Stimulated activated CD8-positive, alpha-beta memory T cell treated with anti-CD3 and anti-CD28 coated beads, Interleukin-12 subunit alpha, Interleukin-12 subunit beta, amount 100 ng/mL, for 4 hours (primary cell): ENCODE measurements at places on chromosomes 5 and 9.

GRCh38 chr5:153865016-153865415 lies 173.7 kb downstream of the FAM114A2 start:
- DNase-seq = no peak

DNA sequence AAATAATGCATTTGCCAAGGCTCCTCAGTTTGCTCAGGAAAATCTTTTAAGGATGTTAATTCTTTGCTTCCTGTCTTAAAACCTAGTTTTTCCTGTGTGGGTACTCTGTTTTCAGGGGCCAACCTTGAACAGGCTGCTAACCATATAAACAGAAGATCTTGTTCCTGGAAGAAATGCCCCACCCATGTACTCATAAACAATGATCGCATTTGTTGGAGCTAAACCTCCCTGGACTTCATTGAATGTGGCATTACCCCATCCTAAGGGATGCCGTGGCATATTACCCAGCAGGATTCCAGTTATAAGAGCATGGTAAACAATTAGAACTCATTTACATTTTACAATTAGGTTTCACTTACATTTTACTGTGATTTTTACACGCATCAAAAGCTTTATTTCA lies 436.0 kb downstream of the ZNF608 start:
- no peak for DNase-seq

- DNase-seq = no peak
These were observed 1019.8 kb upstream of the CDH18 start for GRCh38 chr5:21007781-21008180.

DNA sequence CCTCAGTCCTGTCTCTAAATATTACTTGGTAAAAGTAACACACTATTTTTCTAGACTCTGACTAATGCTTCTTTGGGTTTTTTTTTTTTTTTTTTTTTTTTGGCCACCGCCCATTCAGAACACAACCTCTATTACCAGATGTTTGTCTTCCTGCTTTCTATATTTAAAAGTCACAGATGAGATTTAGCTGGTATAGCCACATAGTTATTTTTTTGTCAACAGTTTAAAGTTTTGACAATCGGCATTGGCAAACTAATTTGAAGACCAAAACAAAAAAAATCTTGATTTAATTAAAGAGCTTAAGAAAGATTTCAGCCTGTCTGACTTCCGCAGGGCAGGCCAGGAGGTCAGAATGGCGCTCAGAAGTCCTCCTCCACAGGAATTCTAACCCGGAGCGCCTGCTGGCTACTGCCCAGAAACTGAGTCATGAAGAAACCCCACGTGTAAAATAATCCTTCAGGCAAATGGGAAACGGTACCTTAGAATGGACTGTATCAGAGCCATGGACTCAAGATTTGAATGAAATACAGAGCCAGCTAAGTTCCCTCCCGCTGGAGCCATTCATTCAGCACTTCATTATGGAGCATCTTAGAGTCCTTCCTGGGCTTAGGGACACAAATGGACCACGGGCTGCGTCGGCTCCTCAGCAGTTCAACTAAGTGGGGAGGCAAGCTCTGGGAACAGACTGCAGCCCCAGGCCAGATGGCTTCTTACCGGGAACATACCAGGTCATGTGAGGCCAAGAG lies 55.6 kb downstream of the PTPDC1 start:
- DNase-seq = no peak

DNA sequence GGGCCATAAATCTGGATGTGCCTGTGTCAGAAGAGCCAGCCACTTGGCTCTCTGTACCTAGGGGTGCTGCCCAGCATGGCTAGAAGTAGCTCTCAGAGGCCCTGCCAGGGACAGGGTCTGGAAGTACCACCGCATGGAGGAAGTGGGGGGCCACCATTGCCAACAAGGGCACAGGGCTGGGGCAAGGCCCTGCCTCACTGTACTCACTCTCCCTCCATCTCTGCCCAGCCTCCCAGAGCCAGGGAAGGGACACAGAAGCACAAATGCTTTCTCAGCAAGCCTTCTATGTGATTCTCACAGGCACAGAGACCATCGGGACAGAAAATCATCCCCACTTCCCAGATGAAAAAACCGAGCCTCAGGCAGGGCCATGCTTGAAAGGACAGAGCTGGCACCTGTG lies 138.1 kb downstream of the C5orf15 start:
- DNase-seq = no peak

DNA sequence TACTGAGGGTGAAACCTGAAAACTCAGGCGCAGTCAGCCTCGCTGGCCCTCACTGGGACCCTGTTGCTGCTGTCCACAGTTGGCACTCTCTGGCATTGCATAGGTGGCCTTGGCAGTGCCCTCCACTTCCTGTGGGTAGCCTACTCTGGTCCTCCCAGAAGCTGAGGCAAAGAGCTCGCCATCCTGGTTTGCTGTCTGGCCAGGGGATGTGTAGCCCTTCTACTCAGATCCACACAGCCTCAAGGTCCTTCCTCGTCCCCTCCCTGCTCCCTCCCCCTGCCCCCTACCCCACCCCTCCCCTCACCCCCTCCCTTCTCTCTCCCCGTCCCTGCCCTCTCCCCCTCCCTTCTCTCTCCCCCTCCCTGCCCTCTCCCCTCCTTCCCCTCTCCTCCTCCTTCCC lies 176.0 kb downstream of the OLFM1 start:
- DNase-seq = no peak

- no peak for DNase-seq
These were observed 233.3 kb upstream of the DAP start for GRCh38 chr5:10994091-10994986.

DNA sequence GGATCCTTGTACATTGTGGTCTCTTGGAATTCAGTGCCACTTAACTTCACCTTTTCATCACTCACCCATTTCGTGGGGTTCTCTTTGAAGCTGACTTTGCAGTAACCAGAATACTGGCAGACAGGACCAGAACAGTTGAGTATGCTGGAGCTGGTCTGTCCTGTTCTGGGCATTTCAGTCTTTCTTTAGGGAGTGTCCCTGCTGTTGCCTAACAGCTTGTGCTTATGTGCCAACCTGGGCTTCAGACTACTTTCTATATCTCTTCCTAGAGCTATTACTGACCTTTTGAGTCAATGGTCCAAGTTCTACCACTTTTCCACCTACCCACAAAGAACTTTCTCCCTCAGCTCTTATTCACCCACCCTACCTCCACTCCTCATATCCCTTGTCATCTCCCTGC lies 10.0 kb upstream of the INSL6 start:
- DNase-seq = no peak

DNA sequence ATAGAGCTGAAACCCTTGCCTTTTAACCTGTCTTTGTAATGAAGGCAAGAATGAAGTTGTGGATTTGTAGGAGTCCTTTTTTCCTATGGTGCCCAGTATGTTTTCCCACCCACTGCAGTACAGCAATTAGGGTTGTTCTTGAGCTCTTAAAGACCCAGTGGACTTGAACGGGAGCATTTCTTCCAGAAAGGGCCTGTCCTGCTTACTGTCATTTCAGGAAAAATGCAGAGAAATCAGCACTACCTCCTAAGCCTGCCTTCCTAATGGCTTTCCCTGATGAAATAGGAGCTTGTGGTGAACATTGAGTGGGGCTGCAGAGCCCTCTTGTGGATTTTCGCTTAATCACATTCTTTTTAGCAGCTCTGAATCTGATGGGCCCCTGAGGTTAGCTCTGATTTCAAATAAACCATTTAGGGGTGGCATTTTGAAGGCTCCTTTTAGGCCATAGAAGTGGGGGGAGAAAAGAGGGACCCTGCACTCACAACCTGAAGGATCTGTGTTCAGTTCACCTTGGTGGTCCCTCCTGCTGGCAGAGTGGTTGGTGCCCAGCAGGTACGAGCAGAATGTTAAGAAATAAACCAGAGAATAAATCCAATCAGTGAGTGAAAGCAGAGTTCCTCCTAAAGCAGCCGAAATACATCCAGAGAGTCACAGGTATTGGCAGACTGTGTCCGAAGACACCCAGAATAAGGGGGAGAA lies 188.0 kb upstream of the KLF9 start:
- peak; percentile 8 for DNase-seq

- DNase-seq = no peak
These were observed 6.4 kb downstream of the OR2V1 start for GRCh38 chr5:181124526-181124925.

GRCh38 chr5:98827161-98827560 lies 53.7 kb downstream of the RGMB start:
- DNase-seq = no peak

- DNase-seq = no peak
These were observed 5.5 kb upstream of the MRPS2 start for GRCh38 chr9:135494791-135495559.

DNA sequence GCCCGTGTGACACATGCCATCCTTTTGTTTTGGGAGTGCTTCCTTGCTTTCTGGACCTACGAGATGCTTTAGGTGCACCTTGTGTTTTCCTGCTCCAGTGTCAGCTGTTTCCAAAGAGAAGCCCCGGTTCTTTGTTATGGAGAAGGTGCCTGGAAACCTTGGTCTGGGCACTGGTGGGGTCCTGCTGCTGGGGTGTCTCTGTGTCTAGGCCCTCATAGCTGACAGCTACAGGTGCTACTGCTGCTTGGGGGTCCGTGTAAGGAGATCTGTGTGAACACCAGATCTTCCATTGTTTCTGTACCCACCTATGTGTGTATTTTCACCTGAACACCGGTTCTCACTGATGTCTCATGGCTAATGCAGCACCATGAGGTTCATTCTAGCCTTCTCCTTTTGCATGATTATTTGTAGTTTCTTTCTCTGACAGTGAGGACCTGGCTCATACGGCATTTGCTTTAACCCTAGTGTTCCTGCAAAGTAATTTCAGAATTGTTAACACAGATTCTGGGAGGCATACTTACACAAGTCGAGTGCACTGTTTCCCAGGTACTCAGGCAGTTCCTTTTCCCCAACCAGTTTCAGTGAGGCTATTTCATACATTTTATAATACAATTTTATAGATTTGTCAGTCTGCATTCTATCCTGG lies 13.2 kb upstream of the FAM120AOS start:
- no peak for DNase-seq

DNA sequence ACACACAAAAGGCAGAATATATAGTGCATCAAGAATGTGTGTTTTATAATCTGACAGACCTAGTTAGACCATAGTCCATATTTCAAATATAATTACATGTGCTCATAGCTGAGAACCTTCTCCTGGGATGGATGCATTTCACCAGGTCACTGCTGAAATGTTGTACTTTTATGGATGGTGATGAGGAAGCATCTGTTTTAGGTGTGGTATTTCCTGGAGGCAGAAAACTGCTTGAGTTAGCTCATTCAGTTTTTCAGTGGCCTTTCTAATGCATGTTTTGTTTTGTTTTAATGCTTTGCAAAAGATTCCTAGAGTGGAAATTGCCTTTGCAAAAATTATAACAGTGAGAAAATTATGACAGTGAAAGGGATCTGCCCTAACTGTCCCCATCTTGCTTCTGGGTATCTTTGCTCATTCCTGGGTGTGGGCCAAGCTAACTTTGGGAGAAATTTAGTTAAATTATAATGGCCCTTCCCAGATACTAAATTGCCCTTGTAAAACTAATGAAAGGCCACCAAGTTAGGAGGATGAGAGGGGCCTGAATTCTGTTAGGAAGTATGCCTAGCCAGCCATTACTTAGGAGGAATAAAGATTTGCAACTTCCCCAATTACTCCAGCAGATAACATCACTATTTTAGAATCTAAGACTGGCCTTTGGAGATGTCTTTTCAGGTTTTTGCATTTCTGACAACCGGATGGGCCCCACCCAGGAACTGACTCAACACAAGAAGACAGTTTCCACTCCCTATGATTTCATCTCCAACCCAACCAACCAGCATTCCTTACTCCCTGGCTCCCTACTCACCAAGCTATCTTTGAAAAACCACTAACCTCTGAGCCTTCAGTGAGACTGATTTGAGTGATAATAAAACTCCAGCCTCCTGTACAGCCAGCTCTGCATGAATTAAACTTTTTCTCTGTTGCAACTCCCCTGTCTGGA lies 7.0 kb upstream of the IL12B start:
- DNase-seq = peak; percentile 10

GRCh38 chr5:174903172-174903732 lies 178.9 kb downstream of the MSX2 start:
- DNase-seq = no peak

- DNase-seq = no peak
These were observed 1.2 kb downstream of the CCNH start for GRCh38 chr5:87411586-87411972.

DNA sequence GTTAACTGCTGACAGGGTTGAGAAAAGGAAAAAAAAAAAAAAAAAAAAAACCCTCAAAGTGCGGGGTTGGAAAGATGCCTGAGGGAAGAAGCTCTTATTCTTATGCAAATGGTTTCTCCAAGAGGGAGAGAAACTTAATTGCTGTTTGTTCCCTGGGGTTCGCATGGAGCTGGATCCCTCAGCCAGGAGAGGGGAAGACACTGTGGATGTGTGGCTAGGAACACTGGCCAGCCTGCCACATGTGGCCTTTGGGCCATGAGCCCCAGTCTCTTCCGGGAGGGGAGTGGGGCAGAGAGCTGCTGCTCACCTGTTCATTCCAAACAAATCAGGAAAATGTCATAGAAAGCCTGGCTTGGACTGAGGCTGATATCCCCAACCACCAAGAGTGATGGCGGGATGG lies 9.4 kb upstream of the SCGB3A2 start:
- no peak for DNase-seq

GRCh38 chr9:92483627-92484545 lies 1.6 kb upstream of the ASPN start:
- DNase-seq = no peak

GRCh38 chr5:56432321-56432720 lies 199.2 kb upstream of the ANKRD55 start:
- DNase-seq = no peak

GRCh38 chr5:109173036-109173794 lies 236.6 kb downstream of the PJA2 start:
- no peak for DNase-seq

GRCh38 chr5:152686931-152687330 lies 281.9 kb upstream of the NMUR2 start:
- DNase-seq = no peak

- no peak for DNase-seq
These were observed 124.7 kb upstream of the CPEB4 start for GRCh38 chr5:173763410-173763809.

GRCh38 chr5:175214152-175214551 lies 229.8 kb downstream of the DRD1 start:
- DNase-seq = no peak

DNA sequence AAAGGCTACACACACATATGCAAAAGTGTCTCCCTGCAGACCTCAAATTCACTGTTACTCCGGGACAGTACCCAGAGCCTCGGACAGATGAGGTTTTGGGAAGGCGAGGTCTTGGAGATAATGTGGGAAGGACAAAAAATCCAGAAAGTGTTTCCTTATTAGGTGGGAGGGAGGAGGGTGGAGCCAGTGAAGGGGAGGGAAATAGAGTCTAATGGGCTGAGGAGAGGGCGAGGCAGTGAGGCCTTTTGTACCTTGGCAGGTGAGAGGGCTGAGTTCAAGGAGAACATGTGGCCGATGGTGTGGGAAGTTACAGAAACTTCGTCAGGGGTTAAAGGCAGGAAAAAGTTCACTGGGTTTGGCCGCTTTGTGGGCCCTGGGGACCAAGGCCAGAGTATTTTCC lies 22.1 kb upstream of the TMEM174 start:
- no peak for DNase-seq

DNA sequence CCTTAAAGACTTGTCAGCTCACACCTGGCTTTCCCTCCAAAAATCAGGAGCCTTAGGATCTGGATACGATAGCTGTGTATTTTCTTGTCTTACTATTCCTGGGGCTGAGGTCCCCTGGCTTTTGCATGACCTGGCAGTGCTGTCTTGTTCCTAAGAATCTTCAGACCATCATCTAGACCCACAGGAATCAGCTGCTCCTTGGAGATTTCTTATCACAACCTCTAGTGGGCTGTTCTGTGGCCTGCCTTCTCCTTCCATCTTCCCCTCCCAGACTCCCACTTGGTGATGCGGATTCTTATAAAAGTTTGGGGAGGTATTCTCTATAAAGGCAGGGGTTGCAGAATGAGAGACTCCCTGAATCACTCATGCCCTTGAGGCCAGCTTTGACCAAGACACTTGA lies 21.4 kb downstream of the LCP2 start:
- no peak for DNase-seq

- DNase-seq = no peak
These were observed 130.6 kb downstream of the MYO10 start for GRCh38 chr5:16805486-16805885.
